LHCN-M2 (cell line): ENCODE measurements at places on chromosomes 6 and 20. TPM values are rescaled to one million over a fixed set of nuclear protein-coding genes. Genes with fewer than 3 reads are reported as not detected.

GTSF1L gene
- not detected in 2 replicates for total RNA-seq

SLC35F1 gene
- total RNA-seq = not detected in 2 replicates

GRCh38 chr20:32326504-32326845 is 31.7 kb upstream of the ASXL1 start:
- DNase-seq = no peak

DNA sequence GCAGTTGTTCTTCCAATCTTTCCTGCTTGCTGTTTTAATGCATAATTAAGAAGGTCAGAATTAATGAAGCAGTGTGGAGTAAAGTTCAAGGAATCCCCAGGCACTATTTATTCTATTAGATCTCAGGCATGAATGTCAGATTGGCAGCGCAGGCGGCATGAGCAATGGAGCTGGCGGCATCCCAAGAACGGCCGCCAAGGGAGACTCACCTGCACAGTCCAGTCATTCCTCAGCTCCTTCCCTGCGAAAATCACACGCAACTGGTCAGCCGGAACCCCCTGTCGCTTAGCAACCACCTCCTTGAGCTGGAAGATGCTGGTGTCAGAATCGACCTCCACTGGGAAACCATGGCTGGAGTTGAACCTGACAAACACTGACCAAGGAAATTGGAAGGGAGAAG is 284.5 kb downstream of the PRKN start:
- no peak for DNase-seq

- no peak for DNase-seq
Measured at GRCh38 chr6:145601397-145601796, 133.9 kb downstream of the EPM2A start.

- no peak for DNase-seq
Measured at GRCh38 chr20:58986286-58986967, 5.4 kb downstream of the NELFCD start.

DNA sequence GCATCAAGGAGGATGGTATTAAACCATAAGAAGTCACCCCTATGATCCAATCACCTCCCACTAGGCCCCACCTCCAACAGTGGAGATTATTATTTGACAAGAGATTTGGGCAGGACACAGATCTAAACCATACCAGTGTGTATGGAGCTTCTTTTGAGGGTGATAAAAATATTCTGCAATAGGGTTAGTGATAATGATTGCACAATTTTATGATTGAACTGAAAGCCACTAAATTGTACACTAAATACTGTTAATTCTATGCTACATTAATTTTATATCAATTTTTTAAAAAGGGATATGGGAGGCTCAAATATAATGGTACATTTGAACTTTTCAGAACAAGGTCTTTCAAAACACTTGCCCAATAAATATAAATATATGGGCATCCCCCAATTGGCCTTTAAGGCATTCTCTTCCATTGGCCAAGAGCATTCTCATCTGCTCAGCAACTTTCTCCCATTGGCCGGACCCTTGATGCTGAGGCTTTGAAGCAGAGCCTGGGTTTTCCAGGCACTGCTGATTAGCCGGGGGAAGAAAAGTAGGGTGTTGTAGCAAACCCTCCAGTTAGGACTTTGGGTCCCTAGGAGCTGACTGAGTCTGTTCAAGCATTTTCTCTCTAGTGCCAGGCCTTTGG is 209.9 kb downstream of the LRFN2 start:
- DNase-seq = no peak

- no peak for DNase-seq
Measured at GRCh38 chr20:9744551-9744950, 94.3 kb downstream of the PAK5 start.
